ENCODE measurements at places on chromosomes 11 and 22.

GRCh38 chr22:46604306-46604690 lies 15.9 kb upstream of the GRAMD4 start:
- DNase-seq = peak; percentile 49

- peak; percentile 54 for DNase-seq
These were observed 9.5 kb downstream of the IRF7 start for GRCh38 chr11:606245-606644.

DNA sequence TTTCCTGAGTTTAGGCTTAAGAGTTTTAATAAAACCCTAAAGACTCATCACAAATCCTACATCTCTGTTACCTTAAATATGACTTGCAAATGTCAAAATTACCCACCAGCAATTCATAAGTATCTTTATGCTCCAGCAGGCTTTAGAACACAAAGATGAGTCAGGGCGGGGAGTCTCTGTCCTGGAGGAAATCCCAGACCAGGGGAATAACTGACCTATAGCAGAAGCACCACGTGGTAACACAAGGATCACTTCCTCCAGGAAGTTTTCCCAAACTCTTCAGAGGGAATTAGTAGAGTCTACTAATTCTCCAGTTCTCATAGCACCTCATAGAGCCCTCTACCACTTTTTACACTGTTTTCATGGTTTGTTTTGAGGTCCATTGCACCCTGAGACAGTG lies 217.0 kb downstream of the NAV2 start:
- peak; percentile 70 for DNase-seq

DNA sequence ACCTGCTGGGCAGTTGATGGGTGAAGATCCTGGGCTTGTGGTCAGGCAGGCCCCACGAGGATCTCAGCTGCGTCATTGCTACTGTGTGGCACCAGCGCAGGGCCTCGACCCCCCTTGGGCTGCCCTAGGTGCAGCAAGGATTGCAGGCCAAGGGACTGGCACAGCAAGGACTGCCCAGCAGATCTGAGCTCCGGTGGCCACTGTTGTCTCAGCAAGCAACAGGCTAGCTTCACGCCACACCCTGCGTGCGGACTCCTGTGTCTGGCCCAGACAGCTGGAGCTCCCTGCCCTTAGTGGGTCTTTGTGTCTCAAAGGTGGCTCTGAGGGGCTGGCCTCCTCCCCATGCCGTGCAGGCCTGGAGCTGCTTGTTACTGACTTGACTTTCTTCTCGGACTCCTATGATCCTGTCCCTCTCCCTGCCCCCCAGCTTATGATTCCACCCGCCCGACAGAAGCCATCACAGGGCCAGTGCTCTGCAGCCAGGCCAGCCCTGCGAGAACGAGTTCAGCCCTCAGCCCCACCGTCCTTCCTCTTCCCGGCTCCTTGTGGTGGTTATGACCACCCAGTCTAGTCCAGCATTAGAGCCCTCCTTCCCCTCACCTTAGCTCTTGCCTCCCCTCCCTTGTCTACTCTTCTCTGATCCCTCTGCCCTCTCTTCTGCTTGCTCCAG lies 295.6 kb downstream of the TBC1D22A start:
- DNase-seq = no peak

GRCh38 chr11:84261707-84262106 lies 975.5 kb upstream of the CCDC90B start:
- DNase-seq = no peak

- DNase-seq = no peak
These were observed 41.3 kb downstream of the MUC6 start for GRCh38 chr11:995044-995751.

GRCh38 chr11:115418626-115419025 lies 85.6 kb downstream of the CADM1 start:
- no peak for DNase-seq

DNA sequence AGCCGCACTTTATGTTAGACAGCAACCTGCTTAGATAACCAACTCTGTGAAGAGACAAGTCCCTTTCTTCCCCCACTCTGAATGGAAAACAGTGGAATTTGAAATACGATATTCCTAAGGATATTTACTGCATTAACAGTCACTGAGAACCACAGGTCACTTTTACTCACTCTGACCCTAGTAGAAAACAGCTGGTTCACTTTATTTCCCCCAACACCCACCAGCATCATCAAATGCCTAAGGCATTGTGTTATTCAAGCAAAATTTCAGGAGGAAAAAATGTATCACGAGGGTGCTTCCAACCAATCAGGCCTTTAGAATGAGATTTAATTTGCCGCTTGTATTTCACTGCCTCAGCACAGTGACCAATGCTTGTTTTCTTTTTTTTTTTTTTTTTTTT lies 1134.1 kb upstream of the CCDC90B start:
- peak; percentile 2 for DNase-seq

DNA sequence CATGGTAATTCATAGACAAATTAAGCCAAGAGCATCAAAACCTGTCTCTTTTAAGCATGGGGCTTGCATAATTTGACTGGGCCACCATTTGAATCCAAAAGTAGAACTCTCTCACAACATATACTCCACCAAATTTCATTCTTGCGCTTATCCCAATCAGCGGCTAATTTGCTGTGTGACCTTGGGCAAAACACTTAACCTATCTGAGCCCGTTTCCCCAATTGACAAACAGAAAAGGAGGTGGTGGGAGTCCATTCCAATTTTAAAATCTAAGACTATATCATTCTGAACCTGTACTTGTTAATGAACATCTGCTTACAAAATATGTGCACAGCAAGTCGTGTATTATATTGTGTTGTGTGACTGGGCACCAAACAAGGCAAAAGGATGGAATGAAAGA lies 338.1 kb upstream of the NARS2 start:
- no peak for DNase-seq

DNA sequence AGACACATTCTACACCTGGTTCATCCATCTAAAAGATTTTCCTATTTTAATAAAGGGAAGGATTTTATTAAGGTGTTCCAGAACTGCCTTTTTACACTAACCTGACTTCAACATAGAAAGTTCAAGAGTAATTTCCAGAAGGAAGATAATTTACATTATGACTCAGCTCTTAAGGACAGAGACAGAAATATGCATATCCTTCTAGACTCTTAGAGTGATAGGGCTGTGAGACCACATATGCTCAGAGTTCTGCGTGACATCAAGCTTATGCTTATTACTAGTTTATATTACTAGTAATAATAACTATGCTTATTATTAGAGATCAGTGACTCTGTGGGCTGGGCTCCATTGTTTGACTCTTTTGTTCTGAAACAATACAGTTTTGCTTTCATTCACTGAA lies 4.6 kb downstream of the PDGFD start:
- DNase-seq = peak; percentile 60

GRCh38 chr11:2662430-2663299 lies 37.1 kb downstream of the KCNQ1OT1 start:
- DNase-seq = no peak

DNA sequence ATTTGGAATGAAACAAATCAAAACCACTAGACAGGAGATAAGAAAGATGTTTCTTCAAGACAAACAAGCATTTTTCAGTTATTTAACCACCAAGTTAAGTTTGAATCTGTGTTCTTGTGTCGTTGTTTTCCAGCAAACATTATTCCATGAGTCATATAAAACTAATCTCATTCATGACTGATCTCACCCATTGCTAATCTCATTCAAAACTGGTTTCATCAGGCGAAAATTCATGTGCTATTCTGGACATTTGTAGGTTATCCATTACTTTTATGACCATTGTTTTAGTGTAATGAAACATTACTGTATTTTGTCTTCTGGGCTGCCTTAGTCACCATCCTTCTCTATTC lies 221.8 kb downstream of the DDX10 start:
- DNase-seq = no peak

DNA sequence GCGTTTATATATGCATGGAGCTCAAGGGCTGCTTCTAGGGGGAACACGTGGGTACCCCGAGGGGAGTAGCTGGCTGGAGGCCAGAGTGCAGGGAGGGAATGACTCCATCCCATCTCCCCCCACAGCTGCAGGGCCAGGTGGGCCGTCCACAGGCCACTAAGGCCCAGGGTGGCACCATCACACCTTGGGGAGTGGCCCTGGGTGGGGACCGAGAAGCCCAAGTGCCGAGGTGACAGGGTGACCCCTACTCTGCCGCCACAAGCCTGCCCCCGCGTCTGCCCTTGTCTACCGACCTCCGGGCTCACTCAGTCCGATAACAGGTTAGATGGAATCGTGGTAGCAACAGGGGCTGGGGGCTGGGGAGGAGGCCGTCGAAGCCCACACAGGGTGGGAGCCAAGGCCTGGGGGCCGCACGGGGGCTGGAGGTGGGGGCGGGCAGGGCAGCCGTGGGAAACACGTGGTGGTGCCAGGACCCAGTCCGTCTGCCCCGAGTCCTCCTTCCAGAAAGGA lies 125.7 kb downstream of the KCNQ1OT1 start:
- no peak for DNase-seq

- DNase-seq = no peak
These were observed 268.4 kb downstream of the NELL1 start for GRCh38 chr11:20937826-20938225.

DNA sequence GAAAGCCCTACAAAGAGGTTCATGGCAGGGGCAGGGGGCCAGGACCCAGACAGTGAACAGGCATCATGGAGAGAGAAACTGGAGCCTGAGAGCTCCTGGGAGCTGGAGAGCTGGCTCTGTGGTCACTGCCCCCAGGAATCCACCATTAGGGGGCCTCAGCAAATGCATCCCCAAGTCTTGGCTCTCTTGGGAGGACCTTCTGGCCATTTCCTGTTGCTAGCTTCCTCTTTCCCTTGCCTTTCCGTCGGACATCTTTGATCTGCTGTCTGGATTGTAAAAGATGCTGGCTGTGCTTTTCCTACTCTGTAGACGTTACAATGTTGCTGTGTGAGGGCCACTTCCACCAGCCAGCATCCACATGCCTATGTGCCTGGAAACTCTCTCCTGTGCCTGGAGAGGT lies 7.1 kb upstream of the CRYBB2 start:
- DNase-seq = no peak

- no peak for DNase-seq
These were observed 5.6 kb upstream of the CARNS1 start for GRCh38 chr11:67409781-67410368.

GRCh38 chr11:125504580-125504979 lies 8.5 kb upstream of the FEZ1 start:
- no peak for DNase-seq

- DNase-seq = no peak
These were observed 49.2 kb downstream of the CWC15 start for GRCh38 chr11:94924171-94924572.

- DNase-seq = no peak
These were observed 179.0 kb upstream of the LARGE1 start for GRCh38 chr22:34099278-34099677.

DNA sequence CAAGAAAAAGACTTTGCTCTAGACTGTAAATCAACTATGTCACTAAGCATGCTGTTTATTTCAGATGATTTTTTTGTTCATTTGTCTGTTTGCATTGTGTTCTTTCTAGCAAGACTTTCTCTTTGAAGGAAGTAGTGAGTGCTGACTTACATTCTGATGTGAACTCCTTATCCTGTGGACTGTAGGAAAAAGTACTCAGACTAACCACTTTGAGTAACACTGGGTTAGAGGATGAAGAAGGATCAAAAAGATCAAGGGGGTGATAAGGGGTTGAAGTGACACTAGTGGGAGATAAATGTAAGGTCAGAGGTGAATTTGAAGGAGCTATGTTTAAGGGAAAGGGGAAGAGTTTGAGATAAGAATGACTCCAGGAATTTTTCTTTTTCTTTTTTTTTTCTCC lies 369.4 kb downstream of the NELL1 start:
- no peak for DNase-seq

- no peak for DNase-seq
These were observed 18.9 kb downstream of the SHANK3 start for GRCh38 chr22:50691521-50691920.

DNA sequence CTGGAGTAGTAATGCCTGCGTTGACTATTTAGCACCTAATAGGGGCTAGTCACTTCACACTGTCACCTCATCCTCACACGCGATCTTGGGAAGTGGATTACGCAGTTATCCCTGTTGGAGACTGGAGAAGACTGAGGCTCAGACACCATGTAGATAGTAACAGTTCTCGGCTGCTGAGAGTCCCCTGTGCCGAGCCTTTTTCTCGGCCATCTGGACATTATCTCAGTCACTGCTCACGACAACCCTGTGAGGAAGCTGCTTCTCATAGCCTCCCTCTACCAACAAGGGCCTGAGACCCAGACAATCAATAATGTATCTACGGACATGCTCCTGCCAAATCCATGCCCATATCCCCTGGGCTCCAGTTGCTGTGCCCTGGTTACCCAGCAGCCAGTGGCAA lies 25.9 kb downstream of the SCUBE1 start:
- DNase-seq = no peak

DNA sequence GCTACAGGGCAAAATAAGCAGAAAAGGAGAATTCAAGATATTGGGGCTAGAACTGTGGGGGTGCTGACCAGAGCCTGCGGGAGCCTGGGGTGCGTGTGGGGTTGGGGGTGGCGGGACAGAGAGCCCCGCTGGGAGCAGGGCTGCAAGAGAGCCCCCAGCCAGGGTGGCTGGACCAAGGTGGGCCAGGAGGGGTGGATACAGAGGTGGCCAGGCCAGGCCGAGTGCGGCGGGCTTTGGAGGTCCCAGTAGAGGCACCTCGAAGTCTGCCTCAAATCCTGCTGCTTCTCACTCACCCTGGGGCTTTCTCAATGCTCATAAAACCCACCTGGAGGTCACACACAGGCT lies 16.9 kb upstream of the MUC5B start:
- no peak for DNase-seq

DNA sequence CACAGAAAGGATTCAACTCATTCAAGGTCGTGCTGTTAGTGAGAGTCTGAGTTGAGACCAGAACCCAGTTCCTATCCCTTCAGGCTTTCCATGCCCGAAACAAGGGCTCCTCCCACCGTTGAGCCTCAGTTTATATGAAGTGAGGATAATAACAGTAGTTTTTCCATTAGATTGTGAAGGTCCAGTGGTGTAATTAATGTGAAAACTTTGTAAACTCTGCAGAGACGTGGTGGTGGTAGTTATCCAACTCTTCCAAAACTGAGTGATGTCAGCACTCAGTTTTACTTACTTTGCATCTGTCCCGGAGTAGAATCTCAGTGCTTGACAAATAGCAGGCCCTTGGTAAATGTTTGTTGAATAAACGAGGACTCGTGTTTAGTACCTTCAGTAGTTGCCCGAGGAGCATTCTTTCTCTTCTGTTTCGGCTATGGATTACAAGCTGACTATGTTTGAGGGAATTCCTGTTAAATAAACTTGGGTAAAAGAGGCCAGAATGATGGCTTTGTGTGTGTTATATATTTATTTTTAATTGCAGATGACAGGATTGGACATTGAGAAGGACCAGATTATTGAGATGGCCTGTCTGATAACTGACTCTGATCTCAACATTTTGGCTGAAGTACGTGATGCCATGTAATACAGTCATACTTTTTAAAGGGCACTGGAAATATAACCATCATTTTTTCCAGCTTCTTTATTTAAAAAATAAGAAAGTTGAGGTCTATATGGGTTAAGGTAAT lies 1.0 kb downstream of the REXO2 start:
- peak; percentile 9 for DNase-seq

- no peak for DNase-seq
These were observed 6.0 kb downstream of the CSNK1E start for GRCh38 chr22:38311323-38311620.

- no peak for DNase-seq
These were observed 17.2 kb downstream of the OPCML start for GRCh38 chr11:133515107-133515506.

- DNase-seq = no peak
These were observed 71.4 kb upstream of the BMAL1 start for GRCh38 chr11:13206086-13206640.

- DNase-seq = no peak
These were observed 252.5 kb downstream of the ST3GAL4 start for GRCh38 chr11:126607776-126608541.

Data from fibroblast of lung (primary cell).